Mesenteric fat pad (tissue), 1 donor: ENCODE measurements at places on chromosomes 5 and 9. TPM values are rescaled to one million over a fixed set of nuclear protein-coding genes. Genes with fewer than 3 reads are reported as not detected.

- DNase-seq: no peak
Measured at GRCh38 chr5:137761566-137761965, 7.4 kb upstream of the HNRNPA0 start.

DNA sequence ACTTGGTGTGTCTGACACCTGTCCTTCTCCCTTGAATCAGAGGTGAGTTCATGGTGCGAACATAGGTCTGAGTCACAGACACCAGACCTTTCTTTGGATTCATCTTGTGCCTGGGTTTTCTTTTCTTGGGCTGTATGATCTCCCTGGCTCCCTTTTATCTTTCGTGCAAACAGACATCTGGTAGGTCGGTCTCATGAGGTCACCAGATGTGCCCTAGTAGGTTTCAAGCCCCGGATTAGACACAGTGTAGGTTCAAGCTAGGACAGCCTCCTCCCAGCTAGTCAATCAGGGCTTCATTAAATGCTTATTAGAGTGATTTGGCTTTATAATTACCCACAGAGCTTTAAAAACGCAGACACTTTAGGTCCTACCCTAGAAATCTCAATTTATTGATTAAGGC lies 106.0 kb upstream of the MYO10 start:
- no peak for DNase-seq

DNA sequence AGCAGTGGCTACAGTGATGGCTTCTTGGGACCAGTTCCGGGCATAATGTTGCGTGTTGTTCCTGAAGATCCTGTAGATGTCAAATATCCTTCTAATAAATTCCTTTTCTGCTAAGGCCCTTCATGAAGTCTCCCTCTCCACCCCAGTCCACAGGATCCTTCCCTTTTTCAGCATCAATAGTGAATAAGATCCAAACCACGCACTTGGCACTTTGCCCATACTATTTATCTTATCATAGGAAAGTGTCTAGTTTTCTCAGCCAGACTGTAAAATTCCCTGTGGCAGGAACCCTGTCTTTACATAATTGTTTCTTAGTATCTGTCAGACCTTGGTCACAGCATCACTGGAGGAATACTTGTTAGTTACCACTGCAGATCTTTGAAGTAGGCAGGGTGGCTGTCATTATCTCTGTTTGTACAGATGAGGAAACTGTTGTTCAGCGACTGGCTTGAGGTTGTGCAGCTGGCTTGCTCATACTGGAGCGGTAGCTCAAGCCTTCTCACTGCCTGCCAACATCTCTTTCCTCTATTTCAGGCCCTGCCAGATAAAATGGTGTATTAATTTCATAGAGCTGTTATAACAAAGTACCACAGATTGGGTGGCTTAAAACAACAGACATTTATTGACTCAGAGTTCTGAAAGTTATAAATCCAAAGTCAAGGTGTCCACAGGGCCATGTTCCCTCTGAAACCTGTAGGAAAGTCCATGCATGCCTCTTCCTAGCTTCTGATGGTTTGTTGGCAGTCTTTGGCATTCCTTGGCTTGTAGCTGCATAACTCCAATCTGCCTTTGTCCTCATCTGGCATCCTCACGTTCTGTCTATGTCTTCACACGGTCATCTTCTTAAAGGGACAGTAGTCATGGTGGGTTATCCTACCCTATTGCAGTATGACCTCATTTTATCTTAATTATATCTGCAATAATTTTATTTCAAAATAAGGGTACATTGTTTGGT lies 33.5 kb upstream of the APC start:
- no peak for DNase-seq

DNA sequence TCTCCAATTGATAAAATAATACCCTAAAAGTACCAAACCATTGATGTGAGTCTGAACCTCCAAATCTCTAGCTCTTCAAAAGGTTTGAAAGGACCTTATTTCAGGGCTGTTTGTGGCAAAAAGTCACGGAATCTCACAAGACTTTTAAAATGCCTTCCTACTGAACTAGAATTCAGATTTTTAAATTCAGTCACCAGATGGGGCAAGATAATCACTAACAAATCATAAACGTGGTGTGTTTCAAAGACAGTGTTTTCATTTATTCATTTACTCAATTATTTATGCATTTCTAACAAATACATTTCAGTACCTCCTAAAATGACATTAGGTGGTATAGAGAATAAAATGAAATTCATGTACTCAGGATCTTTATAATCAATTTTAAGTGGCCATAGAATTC lies 68.2 kb upstream of the SMC2 start:
- DNase-seq: no peak

PCDHGA3 gene
- 2.2 TPM for total RNA-seq

DNA sequence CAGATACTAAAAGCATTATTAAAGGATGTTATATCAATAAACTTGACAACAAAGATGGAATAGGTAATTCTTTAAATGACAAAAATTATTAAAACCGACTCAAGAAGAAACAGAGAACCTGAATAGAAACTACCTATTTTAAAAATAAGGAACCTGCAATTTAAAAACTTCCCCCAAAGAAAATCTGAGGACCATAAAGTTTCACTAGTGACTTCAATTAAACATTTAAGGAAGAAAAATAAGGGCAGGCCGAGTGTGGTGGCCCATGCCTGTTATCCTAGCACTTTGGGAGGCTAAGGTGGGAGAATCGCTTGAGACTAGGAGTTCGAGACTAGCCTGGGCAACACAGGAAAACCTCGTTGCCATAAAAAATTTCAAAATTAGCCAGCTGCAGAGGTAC lies 99.6 kb downstream of the FANCC start:
- no peak for DNase-seq

GRCh38 chr5:96476654-96477053 lies 43.6 kb upstream of the PCSK1 start:
- no peak for DNase-seq

DNA sequence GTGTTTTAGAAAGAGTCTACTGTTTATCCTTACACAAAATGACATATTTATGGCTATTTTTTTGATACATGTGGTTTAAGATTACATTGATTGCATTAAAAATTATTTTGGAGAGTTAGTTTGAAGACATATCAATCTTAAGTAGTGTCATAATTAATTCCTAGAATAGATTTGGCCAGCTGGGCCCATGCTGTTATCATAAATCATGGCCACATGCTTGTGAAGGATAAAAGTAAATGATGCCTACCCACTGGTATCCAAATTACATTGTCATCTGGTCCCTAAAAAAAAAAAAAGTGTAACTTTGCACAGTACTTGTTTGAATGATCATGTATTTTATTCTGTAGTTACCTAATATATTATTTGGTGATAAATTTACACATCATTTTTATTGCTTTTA lies 96.9 kb downstream of the PARP8 start:
- DNase-seq: no peak
